ENCODE measurements at places on chromosomes 4 and X. TPM values are rescaled to one million over a fixed set of nuclear protein-coding genes. Genes with fewer than 3 reads are reported as not detected.

Gene TRPC3
- total RNA-seq: 0.52 TPM

DNA sequence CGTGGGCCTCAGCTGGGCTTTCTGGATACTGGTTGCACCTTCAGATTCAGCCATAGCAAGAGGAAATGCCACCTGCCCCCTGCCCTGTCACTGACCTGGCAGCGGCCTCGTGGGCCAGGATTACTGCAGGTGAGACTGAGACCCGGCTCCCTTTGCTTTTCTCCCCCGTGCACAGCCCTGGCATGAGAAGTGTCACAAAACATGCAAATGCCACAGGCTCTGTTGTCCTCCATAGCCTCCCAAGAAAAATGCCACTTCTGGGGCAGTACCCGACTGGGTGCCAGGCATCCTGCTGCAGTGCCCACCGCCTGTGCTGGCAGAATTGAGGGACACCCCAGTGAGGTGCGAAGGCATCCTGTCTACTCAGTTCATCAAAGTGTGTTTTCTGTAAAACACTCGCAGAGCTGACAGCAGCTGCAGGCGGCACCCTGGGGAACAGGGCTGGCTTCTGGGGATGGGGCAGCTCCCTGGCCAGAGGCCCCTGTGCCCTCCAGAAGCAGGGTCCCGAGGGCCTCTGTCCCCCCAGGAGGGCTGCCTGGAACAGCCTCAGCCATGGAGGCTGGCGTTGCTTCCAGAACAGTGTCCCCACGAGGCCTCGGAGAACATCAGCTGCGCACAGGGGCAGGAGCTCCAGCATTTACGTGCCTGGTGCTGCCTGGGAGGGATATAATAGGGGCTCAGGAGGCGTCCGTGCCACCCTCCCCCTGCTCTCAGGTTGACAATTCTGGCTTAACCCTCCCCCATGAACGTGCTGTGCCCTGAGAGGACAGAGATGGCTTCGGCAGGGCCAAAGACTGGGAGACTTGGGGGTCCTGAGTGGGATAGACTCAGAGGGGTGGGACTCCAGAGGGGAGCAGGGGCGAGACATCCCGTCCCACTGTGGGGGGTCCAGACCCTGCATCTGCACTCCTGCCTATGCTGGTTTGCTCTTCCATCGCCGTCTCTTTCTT lies 99.5 kb upstream of the NKX1-1 start:
- DNase-seq: peak; percentile 14

Gene TEX13B
- total RNA-seq: not detected

GRCh38 chr4:144223661-144224060 lies 83.1 kb upstream of the GYPA start:
- DNase-seq: no peak

- DNase-seq: peak; percentile 7
Observed at GRCh38 chrX:68018248-68019203, 414.8 kb downstream of the OPHN1 start.

DNA sequence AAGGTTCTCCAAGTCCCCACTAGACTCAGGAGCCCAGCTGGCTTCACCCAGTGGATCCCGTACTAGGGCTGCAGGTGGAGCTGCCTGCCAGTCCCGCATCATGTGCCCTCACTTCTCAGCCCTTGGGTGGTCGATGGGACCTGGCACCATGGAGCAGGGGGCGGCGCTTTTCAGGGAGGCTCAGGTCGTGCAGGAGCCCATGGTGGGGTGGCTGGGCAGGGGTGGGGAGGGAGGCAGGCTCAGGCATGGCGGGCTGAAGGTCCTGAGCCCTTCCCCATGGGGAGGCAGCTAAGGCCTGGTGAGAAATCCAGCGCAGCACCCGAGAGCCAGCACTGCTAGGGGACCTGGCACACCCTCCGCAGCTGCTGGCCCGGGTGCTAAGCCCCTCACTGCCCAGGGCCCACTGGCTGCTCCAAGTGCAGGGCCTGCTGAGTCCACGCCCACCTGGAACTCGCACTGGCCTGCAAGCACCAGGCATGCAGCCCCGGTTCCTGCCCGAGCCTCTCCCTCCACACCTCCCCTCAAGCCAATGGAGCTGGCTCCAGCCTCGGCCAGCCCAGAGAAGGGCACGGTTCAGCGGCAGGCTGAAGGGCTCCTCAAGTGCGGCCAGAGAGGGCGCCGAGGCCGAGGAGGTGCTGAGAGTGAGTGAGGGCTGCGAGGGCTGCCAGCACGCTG lies 72.7 kb upstream of the SLIT2 start:
- DNase-seq: no peak

GRCh38 chrX:5155301-5155700 lies 1073.4 kb downstream of the NLGN4X start:
- no peak for DNase-seq

DNA sequence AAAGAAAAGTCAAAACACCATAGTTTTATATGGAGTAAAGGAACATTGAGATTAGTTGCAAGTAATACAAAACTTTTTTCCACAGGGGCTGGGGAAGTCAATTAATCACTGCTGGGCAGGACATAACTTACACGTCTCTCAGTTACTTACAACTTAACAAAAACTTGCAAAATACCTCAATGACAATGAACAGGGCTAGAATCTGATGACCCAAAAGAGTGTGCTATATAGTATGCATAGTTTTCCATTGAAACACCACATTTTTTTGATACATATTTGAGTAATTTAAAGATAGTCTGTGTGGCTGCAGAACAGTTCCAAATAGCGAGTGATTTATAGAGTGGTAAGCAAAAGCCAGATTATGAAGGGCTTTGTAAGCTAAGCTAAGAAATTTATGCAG lies 172.3 kb upstream of the TRPC5 start:
- DNase-seq: no peak

- no peak for DNase-seq
Observed at GRCh38 chr4:140854168-140854567, 98.0 kb upstream of the TBC1D9 start.

- no peak for DNase-seq
Observed at GRCh38 chrX:56397636-56398035, 165.5 kb downstream of the KLF8 start.

- DNase-seq: peak; percentile 44
Observed at GRCh38 chrX:103607364-103608305, at the start of gene TCEAL3. Gene TCEAL3, plus strand, starts transcription at chrX:103607963. Its CDS starts 1,102 bp downstream, at chrX:103609065.

Gene SHROOM4
- 3.8 TPM for total RNA-seq

Gene ACE2
- total RNA-seq: 19.3 TPM

GRCh38 chr4:14404730-14405129 lies 597.6 kb upstream of the CPEB2 start:
- DNase-seq: no peak

Gene TMPRSS11F
- total RNA-seq: not detected

Gene MAP9
- total RNA-seq: 1.0 TPM

GRCh38 chr4:91116861-91117260 lies 989.7 kb downstream of the CCSER1 start:
- no peak for DNase-seq

Gene UGT2A3
- total RNA-seq: 134 TPM

Gene CXCL13
- 0.42 TPM for total RNA-seq

Gene MAGEA6
- not detected for total RNA-seq

Gene FGF16
- total RNA-seq: not detected

GRCh38 chr4:128718768-128719167 lies 90.7 kb upstream of the JADE1 start:
- DNase-seq: no peak

DNA sequence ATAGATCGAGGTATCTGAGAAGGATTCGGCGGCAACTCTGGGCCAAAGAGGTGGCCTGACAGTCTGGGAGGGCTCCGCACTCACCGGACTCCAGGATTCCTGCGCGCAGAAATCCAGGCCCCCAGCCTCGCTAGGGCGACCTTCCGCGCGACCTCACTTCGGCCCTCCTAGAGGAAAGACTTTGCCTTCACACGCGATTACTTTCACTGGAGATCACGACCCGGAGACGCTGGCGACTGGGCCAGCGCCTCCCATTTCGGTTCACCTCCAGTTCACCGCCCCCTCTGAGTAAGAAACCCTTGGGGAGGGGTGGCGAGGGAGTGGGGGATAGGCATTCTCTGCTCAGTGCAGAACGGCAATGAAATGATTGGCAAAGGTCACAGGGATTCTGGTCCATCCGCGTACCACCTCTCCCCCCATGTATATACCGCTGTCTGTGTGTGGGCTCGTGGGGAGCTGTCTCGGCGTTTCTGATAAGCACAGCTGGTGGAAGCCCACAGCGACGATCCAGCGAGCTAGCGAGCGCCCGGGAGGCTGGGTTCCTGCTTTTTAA lies 2.5 kb downstream of the POU3F4 start:
- no peak for DNase-seq

GRCh38 chr4:107509615-107510014 lies 210.4 kb downstream of the PAPSS1 start:
- DNase-seq: no peak

Gene GPR34
- total RNA-seq: 2.2 TPM

- no peak for DNase-seq
Observed at GRCh38 chr4:2882341-2882740, 38.7 kb downstream of the ADD1 start.

- DNase-seq: peak; percentile 80
Observed at GRCh38 chrX:154804957-154805695, at the start of gene MPP1. Gene MPP1, minus strand, starts transcription at chrX:154805485. Its CDS starts 112 bp downstream, at chrX:154805373.

DNA sequence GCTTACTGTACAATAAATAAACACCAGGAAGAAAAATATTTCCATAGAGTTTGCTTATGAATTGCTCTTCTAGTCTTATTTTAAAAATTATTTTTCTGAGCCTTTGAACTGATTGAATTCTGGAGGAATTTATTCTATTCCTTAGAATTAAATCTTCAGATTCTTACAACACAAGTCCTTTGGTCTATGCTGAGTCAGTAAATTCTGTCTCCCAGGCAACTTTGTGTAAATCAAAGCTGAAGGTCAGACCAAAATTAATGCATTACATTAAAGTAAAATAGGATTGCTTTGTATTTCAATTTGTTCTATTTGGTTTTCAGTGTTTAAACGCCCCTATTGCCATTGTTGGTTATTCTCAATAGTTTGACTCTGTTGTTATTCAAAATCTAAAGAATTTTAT lies 26.8 kb upstream of the STPG2 start:
- DNase-seq: no peak

DNA sequence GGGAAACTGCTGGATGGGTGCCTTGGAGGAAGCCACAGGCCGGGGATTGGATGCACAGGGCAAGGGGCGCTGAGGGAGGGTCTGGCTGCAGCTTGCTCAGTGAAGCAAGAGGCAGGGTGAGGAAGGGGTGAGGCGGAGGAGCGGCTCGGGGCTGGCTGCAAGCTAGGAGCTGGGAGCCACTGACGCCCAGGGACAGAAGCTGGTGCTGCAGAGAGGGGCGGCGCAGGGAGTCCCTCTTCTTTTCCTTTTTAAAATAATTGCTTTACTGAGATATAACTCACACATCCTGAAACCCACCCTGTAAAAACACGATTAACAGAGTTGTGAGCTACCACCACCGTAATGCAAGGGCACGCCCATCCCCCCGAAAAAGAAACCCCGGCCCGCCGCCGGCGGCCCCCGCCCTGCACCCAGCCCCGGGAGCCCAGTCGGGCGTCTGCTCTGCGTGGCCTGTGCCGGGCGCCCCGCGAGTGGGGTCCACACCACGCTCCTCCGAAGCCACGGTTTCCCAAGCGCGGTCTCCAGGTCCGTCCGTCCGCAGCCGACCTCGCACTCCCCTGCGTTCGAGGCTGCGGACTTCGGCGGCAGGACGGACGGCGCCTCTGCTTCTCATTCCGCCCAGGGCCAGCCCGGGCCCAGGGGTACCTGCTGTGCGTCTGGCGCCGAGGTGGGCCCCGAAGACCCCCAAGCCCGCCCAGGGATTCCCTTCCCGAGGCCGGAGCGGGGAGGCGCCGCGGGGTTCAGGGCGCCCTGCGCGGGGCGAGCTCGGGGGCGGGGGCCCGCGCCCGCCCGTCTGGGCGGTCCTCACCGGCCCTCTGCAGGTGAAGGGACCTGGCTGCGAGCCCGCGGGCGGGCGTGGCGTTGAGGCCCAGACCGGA lies 866 bp upstream of the UVSSA start:
- DNase-seq: peak; percentile 70

Gene APBB2
- 30.7 TPM for total RNA-seq

- DNase-seq: no peak
Observed at GRCh38 chrX:72126048-72126415, 5.7 kb downstream of the RTL5 start.

DNA sequence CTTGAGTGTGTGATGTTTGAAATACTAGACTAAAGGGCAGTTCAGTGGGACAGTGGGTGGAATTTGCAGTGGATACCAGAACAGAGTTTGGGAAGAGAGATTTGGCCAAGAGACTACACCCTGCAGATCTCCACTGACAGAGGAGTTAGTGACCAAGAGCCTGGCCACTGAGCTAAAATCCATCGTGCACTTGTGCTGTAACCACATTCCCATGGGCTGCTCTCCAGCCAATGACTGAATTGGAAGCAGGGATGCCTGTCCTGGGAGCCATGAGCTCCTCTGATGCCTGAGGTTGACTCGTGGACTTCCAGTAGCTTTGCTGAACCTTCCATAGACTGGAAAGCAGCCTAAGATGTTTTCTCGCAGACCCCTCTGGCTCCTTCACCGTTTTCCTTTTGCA lies 296.1 kb downstream of the TRIML1 start:
- no peak for DNase-seq

DNA sequence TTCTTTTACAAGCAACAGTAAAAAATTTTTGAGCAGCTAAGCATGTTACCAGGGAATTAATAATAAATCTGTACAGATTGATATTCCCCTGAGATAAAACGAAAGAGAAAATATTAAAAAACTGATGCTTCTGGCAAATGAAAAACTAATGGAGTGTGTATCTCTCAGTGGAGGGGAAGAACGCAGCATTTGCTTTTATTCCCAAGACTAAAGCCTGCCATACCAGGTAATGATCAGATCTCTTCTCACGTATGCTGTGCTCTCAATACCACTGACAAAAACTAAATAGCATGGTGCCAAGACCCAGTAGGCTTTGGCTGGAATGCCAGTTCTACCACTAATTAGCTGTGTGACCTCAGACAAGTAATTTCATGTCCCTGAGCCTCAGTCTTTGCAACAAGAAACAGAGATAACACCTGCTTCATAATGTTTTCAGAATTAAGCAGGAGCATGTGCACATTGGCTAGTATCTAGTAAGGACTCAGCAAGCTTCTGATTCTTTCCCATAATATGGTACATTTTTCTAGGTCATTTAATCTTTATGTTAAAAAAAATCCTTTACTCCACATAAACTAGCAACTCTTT lies 179.6 kb downstream of the CENPC start:
- no peak for DNase-seq

- no peak for DNase-seq
Observed at GRCh38 chrX:39169976-39170375, 368.7 kb downstream of the MID1IP1 start.

- DNase-seq: no peak
Observed at GRCh38 chrX:47568656-47569295, 7.8 kb downstream of the ARAF start.

Gene GSX2
- total RNA-seq: not detected

Gene HSFX4
- total RNA-seq: not detected

DNA sequence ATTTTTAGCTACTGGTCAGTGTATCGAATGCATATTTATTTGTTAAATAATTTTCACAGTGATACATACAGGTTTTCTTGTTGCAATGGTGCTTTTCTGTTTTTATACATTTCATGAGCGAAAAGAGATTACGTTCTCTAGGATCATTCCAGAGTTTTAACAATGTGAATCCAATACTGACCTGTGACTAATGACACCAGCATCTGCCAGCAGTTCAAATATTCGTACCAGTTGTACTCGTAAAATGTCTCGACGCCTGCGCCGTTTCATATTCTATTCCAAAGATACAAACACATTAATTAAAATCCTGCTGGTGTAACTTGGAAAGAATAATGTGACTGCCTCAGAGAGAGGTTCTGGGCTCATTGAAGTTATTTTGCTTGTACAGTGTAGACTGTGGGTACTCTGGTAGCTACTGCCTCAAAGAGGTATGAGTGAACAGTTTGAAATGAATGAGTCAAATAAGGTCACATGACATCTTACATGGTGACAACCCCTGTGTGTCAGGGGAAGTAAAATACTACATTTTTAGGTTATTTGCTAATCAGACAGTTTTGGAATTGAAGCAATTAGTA lies 80.7 kb downstream of the ZAR1 start:
- no peak for DNase-seq

- no peak for DNase-seq
Observed at GRCh38 chr4:24988776-24989175, 42.0 kb downstream of the LGI2 start.

Data from left colon (tissue), 2 donors.